AG20443 (cell line): ENCODE measurements at places on chromosomes 2 and 18.
A peak's percentile ranks its signal among the peaks of the same experiment; 100 is the strongest.

- no peak for DNase-seq
Observed at GRCh38 chr18:56927786-56928185, 219.1 kb upstream of the BOD1L2 start.

GRCh38 chr2:8543383-8544170 is 138.3 kb upstream of the ID2 start:
- peak; percentile 89 for DNase-seq

GRCh38 chr2:63790906-63791305 is 50.8 kb upstream of the UGP2 start:
- DNase-seq, result peak; percentile 81

DNA sequence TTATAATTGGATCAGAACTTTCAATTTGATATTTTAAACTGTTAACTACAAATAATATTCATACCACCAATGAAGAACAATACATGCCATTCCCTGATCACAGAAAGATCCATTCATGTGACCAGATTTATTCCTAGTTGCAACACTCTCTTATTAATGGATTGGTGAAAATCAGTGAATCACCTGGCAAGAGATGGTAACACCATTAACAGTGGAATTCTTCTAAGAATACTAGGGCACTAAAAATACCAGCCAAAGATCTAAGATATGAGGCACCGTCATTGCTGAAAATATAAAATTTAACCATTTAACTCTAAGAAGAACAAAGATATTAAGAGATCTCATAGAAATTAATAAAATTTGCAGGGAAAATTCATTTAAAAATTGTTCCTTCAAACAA is 58.1 kb downstream of the MAP4K3 start:
- DNase-seq, result no peak

- DNase-seq, result no peak
Observed at GRCh38 chr2:240174496-240174895, 34.0 kb upstream of the OTOS start.

GRCh38 chr18:60247103-60247502 is 125.5 kb downstream of the MC4R start:
- no peak for DNase-seq

GRCh38 chr2:22247466-22247865 is 1123.7 kb downstream of the TDRD15 start:
- DNase-seq, result no peak

DNA sequence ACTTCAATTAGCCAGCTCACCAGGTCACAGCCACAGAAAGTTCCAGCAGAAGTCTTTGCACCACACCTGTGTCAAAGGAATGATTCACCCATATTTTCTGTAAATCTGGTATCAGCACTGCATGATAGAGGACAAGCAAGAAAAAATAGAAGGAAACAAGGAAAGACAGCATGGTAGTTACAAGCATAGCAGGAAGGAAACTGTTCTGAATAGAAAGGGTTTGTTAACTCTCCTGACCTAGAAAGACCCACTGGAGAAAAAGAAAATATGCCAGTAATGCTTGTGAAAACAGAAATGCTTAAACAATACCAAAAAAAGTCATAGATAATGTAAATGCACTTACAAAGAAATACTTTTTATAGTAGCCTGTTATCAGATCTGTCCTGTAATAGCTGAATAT is 40.8 kb downstream of the SCRN3 start:
- no peak for DNase-seq

GRCh38 chr2:216294305-216294704 is 78.0 kb downstream of the MARCHF4 start:
- DNase-seq, result no peak

GRCh38 chr2:2940702-2941101 is 436.9 kb downstream of the EIPR1 start:
- no peak for DNase-seq

- no peak for DNase-seq
Observed at GRCh38 chr2:8628179-8628865, 53.5 kb upstream of the ID2 start.

- peak; percentile 79 for DNase-seq
Observed at GRCh38 chr2:149597668-149598326, 10.2 kb upstream of the MMADHC start.

GRCh38 chr2:157432475-157433106 is 11.3 kb downstream of the CYTIP start:
- no peak for DNase-seq

GRCh38 chr2:515441-516127 is 161.6 kb downstream of the TMEM18 start:
- DNase-seq, result no peak

- DNase-seq, result no peak
Observed at GRCh38 chr18:79614211-79614955, 65.2 kb upstream of the CTDP1 start.

DNA sequence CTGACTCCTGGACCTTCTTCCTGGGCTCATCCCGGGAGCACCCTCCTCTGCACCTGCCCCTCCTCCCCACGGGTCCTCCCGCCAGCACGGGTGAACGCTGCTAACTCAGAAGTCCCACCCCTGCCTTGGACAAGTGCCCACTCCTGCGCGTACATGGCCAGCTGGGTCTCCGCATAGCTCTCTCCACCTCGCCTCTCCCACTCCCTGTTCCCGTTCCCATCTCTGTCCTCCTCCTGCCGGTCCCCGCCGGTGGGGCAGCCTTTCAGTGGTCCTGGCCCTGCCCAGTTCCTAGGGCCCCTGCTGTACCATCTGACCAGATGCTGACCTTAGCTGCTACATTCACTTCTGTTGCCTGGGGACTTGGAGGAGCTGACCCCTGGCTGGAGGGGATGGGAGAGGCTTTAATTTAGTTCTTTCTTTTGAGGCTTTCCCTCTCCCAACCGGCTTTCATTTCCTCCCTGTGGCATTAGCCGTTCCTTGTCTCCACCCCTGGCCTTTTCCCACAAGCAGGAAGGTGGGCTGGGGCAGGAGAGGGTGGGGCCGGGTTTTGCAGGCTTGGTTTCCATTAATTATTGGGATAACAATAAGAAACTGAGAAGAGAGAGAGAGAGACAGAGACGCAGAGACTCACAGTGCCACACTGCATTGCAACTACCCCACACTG is 136.1 kb downstream of the SH3BP4 start:
- DNase-seq, result no peak

DNA sequence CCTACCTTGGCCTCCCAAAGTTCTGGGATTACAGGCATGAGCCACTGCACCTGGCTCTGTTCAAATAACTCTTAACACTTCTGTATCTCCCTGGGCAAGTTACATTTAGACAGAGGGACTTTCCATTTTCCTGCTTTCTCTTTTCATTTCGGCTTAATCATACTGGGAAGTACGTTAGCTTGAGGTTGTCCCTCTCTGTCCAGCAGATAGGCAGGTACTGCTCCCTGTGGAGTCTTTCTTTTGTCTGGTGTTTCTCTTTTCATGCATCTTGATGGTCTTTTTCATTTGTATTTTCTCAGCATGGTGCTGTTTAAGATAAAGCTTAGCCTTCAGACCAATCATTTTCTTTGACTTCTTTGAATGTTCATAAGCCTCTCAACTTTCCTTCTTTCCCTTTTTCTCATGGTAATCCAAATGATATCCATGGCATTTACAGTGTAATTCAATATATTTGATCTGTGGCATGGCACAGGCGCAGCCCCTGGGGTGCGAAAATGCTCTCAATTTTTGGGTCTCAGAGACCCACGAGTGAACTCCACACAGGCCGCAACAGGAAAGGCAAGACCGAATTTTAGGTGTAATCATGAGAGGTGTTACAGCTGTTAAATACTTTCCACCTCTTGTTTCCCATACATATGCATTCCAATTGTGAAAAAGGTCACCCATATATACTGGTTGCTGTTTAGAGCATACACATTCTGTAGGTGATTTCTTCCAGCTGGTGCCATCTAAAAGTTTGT is 99.9 kb upstream of the MYO3B start:
- DNase-seq, result no peak
